ENCODE measurements at places on chromosomes 7 and 10. TPM values are rescaled to one million over a fixed set of nuclear protein-coding genes. Genes with fewer than 3 reads are reported as not detected.

DNA sequence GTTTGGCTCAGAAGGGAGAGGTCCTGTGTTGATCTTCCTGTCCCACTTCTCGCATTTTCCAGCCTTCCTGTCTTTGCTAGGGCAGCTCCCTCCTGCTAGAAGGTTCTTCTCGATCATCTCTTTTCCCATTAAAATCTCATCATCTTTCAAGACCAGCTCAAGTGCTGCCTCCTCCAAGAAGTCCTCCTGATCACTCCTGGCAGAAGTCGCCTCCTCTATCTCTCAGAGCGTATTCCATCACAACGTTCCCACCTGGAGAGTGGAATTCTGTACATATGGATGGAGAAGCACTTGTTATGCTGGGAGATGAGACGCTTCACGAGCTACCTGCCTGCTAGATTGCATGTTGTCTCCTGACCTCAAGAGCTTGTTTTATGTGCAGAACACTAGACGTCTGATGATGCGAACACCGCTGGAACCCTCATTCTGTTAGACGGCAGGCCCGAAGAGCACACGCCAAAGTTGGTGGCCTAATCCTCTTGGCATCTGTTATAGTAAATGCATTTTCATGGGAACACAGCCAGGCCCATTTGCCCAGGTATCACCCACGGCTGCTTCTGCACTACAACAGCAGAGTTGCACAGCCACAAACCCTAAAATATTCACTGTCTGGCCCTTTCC, 68.0 kb upstream of the INSIG1 start:
- no peak for DNase-seq

GRCh38 chr7:92987095-92987494, 130.7 kb downstream of the SAMD9 start:
- no peak for DNase-seq

DNA sequence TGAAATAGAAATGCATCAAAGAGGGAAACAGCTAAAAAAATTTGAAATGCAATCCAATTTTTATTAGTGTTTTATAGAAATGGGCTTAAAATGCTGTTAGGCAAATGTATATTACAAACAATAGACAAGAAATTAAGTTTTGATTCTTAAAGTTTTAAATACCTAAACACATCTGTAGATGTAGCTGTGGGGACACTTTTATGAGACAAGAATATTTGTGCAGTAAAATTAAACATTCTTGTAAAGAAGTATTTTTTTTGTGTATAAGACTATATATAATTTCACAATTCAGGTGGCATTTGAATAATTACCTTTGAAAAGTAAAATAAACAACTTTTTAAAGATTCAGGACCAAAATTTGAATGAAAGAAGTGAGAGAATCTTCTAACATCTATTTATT, 1015.9 kb downstream of the REEP3 start:
- no peak for DNase-seq

DNA sequence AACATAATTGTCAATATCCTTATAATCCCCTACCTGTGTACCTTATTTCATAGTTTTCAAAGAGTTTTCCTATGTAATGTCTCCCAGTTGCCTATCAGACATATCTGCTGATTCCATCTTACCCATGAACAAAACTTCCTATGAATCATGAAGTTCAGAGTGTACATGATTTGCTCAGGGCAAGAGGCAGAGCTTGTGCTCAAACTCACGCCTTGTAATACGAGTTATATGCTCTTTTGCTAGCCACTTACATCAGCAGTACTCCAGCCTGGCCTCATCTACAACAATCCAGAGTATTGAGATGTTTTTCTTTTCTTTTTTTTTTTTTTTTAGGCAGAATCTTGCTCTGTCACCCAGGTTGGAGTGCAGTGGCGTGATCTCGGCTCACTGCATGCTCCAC, 11.8 kb downstream of the PKD2L1 start:
- no peak for DNase-seq

Gene PAX2
- not detected for total RNA-seq

Gene LBX1
- total RNA-seq, result not detected

Gene CREB5
- total RNA-seq, result not detected

Measured in activated CD4-positive, alpha-beta T cell treated with anti-CD3 and anti-CD28 coated beads, Interleukin-2, amount 10 ng/mL, durations not matched to agents 7 days and 5 days (primary cell).